NCI-H1436 treated with DMSO at 0.1 percent for 48 hours (cell line): ENCODE measurements at places on chromosomes 7 and 10.

DNA sequence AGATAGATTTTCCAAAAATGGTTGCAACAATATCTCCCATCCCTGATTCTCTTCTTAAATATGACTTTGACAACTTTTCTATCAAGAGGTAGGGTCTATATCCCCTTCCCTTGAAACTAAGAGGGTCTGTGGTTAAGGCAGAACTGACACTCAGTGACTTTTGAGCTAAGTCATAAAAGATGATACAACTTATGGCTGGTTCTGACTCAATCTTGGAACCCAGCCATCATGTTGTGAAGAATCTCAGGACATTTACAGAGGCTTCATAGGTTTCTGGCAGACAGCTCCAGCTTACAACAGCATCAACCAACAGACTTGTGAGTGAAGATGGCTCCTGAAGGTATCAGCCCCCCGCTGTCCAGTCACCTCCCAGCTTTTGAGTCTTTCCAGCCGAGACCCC lies 203.5 kb downstream of the RNLS start:
- DNase-seq = no peak

DNA sequence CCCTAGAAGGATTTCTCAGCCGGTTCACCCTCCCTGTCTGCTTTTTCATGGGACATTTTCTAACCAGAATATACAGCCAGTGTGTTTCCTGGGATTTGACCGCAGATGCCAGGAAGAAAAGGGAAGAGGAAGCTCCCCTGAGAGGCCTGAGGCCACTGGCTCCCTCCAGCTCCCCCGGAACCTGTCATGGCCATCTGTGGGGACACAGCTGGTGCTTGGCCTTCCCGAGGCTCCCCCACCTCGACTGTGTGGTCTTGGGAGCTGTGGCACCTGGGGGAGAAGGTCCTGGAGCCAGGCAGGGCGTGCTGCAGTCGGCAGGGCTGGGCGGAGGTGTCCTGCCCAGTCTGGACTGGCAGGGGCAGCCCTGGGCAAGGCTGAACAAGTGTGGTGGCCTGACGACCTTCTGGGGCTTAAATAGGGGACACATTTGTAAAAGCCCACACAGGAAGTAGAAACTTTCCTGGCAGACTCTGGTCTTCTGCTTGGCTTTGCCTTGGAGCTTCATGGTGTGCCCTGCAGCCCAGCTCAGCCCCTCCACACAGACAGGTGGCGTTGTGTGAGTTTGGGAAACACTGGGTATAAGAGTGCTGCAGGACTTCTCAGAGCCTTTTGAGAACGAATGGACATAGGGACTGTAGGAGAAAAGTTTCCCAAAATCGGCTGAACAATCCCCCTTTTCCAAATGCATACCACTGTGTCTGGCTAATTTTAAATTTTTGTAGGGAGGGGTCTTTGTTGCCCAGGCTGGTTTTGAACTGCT lies 6.8 kb downstream of the BRI3 start:
- DNase-seq = no peak

- DNase-seq = no peak
Measured at GRCh38 chr7:116213361-116214130, 3.2 kb downstream of the TES start.

- DNase-seq = no peak
Measured at GRCh38 chr7:157483515-157483914, 146.7 kb downstream of the DNAJB6 start.

DNA sequence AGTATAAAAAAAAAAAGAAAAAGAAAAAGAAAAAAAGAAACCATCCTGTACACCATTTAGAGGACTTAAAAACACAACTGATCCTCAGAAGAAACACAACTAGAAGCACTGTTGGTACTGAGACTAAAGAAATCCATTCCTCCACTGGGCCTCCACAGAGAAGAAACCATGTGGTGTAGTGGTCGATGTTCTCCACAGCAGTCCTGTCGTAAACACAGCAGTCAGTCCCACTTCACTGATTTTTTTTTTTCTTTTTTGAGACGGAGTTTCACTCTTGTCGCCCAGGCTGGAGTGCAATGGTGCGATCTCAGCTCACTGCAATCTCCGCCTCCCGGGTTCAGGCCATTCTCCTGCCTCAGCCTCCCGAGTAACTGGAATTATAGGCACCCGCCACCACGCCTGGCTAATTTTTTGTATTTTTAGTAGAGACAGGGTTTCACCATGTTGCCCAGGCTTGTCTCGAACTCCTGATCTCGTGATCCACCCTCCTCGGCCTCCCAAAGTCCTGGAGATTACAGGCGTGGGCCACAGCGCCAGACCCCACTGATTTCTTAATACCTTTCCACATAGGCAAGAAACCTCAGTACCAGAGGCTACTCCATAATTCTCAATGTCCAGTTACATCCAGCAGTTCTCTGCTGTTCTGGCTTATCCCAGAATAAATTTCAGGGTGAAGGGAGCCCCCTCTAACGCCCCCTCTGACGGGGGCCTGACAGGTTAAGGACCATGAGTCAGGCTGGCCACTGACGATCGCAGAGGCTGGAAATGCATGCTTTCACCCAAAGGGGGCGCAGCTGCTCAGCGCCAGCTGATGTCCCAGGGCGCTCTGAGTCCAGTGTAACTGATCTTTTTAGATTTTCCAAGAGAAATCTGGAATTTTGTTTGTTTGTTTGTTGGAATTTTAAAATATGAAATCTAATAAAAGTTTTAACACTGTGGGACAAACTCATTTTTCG lies 24.8 kb upstream of the FFAR4 start:
- DNase-seq = no peak

DNA sequence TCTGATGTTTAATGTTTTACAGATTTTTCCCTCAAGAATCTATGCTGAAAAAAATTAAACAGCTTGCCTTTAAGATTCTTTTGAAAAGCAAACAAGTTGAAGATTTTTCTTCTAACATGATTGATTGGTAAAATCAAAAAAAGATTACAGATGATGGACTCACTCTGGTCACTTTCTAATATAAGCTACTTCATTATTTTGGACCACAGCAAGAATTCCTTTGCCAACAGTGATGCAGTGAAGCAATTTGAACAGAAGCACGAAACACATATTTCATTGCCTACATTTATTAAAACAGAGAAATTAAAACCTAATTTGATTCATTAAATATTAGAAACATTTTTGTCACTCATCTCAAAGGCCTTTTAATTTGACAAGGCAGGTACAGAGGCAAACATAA lies 82.1 kb upstream of the SGCE start:
- DNase-seq = no peak

DNA sequence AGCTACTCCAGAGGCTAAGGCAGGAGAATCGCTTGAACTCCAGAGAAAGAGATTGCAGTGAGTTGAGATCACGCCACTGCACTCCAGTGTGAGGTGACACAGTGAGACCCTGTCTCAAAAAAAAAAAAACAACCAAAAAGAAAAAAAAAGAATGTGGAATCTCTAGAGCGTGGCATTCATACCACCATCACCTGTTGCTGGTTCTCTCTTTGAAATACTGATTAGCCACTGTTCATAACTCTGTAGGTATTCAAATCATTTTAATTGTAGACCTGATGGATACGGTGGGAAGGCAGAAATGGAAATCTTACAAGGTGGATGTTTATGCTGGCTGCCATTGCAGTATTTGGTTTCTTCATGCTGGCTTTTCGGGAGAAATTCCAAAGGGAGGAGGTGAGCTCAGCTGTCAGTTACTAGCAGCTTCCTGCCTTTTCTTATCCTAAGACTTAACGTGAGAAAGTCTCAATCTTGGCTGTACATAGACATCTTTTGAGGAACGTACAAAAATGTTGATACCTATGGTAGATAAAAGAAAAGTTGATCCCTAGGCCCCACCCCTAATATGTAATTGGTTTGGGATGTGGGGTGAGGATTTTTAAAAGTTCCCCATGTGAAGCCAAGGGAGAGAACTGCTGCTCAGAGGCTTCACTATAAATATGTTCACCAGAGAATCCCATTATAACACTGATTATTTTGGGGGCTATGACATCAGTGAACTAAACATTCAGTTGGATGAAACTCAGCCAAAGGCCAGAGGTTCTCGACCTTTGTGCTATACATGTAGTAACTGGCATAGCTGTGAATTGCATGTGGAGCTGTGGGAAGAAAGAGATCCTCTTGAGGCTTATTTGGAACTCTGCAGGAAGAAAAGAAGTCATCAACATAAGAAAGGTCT lies 26.9 kb upstream of the MKLN1 start:
- no peak for DNase-seq
